ENCODE measurements at places on chromosomes 12 and 14. TPM values are rescaled to one million over a fixed set of nuclear protein-coding genes. Genes with fewer than 3 reads are reported as not detected.

Gene ADAMTS20
- not detected for total RNA-seq

DNA sequence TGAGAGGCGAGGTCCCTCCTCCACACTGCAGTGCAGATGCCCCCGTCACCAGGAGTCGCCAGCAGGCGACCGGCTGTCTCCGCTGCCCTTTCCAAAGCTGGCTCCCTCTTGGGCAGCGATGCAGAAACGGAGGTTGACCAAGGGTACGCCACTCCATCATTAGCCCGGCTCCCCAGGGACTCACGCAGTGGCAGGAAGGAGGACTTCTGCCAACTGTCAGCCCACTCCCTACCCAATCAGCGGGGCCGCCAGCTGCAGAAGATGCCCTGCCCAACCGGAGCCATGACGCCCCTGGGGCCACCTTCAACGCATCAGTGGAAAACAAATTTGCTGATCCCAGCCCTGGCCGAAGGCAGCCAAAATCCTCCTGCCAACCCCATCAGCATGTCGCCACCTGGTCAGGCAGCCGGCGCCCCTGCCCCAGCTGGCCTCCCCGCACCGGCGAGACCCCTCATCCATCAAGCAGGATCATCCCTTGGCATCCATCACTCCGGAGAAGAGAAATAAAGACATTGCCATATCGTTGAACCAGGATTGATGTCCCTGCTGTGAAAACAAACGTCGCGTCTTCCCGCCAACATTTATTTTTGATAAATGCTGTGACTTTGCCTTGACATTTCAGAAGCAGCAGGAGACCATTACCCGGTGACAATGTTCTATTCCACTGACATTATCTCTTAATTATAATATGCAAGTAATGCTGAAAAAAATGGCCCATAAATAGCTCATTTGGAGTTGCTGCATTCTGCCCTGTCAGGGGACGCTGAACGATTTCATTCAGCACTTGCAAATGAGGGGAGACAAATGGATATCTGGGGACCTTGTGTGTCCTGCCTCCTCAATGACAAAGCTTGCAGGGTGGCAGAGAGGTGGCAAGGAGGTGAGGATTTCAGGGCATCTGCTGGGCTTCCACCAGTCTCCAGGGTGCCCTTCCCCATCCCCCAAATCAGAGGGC lies 105.1 kb downstream of the SCARB1 start:
- DNase-seq: no peak

DNA sequence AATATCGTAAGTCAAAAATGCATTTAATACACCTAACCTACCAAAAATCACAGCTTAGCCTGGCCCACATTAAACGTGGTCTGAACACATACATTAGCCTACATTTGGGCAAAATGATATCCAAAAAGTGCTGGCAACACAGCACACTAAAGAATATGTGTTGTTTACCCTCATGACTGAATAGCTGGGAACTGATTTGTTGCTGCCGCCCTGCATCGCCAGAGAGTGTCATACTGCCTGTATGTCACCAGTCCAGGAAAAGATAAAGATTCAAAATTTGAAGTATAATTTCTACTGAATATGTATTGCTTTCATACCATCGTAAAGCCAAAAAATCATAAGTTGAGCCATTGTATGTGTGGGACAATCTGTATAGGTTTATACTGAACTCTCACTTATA lies 157.8 kb downstream of the NUBPL start:
- no peak for DNase-seq

Gene MPHOSPH9
- 8.7 TPM for total RNA-seq

- no peak for DNase-seq
Observed at GRCh38 chr14:42671636-42672035, 1065.0 kb downstream of the LRFN5 start.

GRCh38 chr12:98821232-98821631 lies 176.1 kb downstream of the APAF1 start:
- no peak for DNase-seq

Gene TPH2
- not detected for total RNA-seq

DNA sequence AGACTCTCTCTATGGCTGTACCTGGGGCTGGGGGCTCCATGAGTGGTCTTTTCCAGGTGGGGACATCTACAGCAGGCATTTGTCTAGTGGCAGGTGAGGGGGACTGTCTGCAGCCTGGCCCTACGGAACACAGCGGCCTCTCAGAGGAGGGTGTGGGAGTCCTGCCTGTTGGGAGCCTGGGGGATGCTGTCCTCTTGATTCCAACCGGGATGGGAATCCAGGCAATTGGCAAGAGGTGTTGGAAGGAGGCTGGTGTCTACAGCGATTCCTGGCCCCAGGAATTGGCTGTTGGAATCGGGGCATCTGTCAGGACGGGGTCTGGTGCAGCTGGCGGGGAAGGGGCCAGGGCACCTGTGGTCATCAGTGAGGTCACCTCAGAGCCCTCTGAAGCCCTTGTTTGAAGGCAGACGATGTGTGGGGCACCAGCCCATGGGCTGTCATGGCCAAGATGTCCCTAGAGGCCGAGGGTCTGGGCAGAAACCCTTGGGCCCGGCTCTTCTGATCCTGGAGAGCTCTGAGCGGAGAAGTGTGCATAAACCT lies 386.3 kb downstream of the TMEM121 start:
- peak; percentile 20 for DNase-seq

Gene DAO
- not detected for total RNA-seq

GRCh38 chr12:23098517-23098916 lies 473.5 kb downstream of the ETNK1 start:
- no peak for DNase-seq

Gene ADAM21
- total RNA-seq: 0.10 TPM

DNA sequence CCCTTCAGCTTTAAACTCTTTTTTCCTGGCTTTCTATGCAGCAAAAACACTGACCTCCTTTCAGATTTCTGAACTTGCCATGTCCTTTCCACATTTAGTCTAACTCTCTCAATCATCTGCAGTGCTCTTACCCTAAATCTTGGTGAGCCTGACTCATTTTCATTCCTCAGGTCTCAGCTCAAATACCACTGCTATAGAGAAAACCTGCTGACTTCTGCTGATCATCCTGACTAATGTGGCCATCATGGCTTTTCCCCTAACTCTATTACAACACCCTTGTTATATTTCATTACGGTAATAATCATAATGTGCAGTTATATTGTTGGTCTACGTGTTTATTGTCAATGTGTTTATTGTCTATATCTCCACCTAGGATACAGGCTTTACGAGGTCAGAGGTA lies 207.3 kb upstream of the OR4E1 start:
- no peak for DNase-seq

- DNase-seq: no peak
Observed at GRCh38 chr12:30965613-30965985, 39.1 kb downstream of the TSPAN11 start.

- no peak for DNase-seq
Observed at GRCh38 chr14:54117924-54118323, 161.3 kb upstream of the BMP4 start.

DNA sequence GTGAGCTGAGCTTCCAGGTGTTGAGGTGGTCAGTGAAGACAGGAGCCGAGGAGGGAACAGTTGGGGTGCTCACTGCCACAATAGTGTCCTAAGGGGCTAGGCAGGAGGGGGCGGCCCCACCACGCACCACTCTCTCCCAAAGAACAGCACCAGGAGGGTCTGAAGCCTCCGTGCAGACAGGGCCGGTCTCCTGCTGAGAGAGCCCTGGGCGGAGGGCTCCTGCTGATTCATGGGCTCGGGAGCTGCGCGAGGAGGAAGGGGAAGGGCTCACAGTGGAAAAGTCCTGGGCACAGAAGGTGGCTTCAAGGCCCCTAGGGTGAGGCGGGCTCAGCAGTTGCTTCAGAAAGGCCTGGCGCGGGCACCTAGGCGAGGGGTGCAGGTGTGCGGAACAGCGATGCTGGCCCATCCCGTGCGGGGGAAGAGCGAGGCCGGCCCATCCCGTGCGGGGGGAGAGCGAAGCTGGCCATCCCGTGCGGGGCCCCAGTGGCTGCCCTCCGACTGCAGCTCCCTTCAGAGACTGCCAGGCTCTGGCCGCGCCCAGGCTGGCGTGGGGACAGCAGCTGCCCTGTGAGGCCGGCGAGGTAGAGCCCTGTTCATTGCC lies 176.7 kb downstream of the ADGRD1 start:
- no peak for DNase-seq

DNA sequence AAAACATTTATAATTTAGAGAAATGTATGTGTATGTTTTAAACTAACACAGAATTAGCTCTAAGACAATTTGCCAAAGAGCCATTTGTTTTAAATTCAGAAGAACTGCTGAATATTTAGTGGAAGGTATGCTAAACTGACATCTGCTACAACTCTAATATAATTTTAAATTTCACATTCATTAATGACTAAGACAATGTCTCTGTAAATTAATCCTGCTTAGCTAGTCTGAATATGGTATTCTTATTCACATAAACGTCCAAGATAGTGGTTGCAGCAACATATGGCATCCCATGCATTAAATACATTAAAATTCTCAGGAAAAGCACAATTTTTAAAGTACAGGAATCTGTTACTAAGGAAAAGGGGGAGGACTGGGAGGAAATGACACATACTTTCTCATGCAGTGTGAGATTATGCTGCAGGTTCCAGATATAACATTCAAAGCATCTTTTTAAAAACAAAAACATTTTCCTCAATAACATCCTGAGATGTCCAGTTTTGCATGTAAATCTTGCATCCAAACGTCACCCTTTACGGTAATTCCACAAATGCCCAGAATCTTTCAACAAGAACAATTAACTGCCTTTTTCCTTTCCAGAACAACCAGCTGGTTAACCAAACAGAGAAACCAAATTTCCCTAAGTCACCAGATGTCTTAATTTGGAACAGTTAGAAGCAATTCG lies 26.9 kb downstream of the WDR89 start:
- no peak for DNase-seq

Gene MVK
- total RNA-seq: 7.7 TPM

GRCh38 chr12:83769151-83769550 lies 1082.4 kb downstream of the TMTC2 start:
- no peak for DNase-seq

Gene SLC11A2
- 15.7 TPM for total RNA-seq

GRCh38 chr12:104360983-104361707 lies 57.6 kb downstream of the EID3 start:
- DNase-seq: no peak

DNA sequence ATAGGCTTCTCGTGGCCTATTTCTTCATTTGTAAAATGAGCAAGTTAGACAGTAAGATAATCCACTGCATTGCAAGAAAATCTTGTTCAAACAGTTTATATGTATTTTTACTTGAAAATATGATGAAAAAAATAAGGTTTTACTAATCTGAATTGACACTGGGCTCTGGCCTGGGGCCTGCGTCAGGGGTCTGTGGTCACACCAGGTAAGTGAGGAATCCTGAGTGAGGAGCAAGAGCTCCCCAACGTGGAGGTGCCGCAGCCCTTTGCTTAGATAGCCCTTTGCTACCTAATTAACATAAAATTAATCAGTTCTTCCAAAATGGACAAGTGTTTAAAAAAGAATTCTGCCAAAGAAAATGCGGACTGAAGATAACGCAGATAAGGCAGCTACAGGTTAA lies 39.1 kb upstream of the STAB2 start:
- DNase-seq: no peak

- DNase-seq: no peak
Observed at GRCh38 chr12:115873451-115874082, 403.9 kb downstream of the MED13L start.

- no peak for DNase-seq
Observed at GRCh38 chr14:99217066-99217955, 54.7 kb downstream of the BCL11B start.

DNA sequence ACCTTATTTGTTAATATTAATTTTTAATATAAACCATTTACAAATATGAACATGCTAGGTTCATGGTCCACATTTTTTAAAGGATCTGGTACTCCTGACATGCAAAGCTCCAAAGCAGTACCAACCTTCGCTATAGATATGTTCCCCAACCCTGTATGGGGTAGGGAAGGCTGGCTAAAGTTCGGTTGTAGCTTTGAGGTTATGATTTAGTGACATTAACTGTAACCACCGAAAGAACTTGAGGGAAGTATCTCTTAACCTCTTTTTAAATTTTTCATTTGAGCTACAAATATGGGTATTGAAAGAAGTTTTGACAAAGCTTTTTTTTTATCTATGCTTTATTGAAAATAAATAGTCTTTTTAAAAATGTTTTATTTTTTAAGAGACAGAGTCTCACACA lies 115.5 kb downstream of the DYRK2 start:
- no peak for DNase-seq

GRCh38 chr14:55005071-55005470 lies 21.8 kb downstream of the WDHD1 start:
- no peak for DNase-seq

- DNase-seq: no peak
Observed at GRCh38 chr14:22978487-22978837, 3.9 kb downstream of the AJUBA start.

- DNase-seq: no peak
Observed at GRCh38 chr14:57066887-57067513, 201.7 kb downstream of the EXOC5 start.

- DNase-seq: no peak
Observed at GRCh38 chr14:60777856-60778578, 43.5 kb downstream of the MNAT1 start.

- DNase-seq: no peak
Observed at GRCh38 chr12:50862316-50862715, 19.6 kb downstream of the TMPRSS12 start.

Gene TPPP2
- 2.8 TPM for total RNA-seq

Gene ULK1
- 72.4 TPM for total RNA-seq

DNA sequence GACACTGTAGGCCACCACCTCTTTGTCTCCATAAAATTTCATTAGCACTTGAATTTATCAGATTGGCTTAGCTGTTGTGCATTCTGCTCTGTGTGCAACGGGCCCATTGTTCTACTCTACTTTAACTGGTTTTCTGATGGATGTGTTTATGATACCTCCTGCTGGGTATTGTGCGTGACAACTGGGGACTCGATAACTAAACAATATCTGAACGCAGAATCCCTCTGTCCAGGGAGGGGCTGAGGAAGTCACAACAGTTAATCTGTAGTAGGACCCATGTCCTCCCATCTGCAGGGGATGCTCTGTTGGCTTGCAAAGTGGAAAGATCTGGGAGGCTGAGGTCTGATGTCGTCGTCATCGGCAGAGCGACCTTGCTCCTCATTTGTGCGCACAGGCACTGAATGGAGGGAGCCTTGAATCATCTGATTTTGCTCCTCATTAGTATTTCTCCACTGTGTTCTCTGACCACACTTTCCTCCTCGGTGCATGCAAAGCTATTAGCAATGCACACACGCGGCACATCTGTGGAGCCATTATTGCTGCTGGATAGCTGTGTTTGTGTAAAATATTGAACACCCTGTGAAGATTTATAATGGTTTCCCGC lies 422.5 kb downstream of the NRXN3 start:
- DNase-seq: no peak

Gene PROX2
- total RNA-seq: not detected

DNA sequence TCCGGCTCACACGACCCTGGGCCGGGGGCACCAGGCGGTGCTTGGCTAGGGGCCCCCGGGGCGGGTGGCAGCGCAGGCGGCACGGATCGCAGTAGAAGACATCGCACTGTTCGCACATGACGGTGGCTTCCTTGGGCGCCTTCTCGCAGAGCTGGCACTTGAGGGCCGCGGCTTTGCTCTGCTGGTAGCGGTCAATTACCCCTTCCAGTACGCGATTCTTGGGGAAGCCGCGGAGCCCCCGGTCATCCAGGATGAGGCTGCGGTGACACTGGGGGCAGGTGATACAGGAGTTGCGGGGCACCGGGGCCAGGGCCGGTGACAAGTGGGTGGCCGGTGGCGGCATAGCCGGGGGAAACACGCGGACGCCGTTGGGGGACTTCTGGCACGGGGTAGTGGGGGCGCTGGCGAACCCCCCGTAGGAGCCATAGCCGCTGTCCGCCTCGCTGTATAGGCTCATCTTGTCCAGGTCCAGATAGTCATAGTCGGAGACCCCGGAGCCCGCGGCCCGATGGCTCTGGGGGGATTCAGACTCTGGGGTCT lies 553 bp downstream of the TRIM9 start:
- DNase-seq: peak; percentile 19
